Pulmonary artery endothelial cell (primary cell): ENCODE measurements at places on chromosomes 16 and 17. TPM values are rescaled to one million over a fixed set of nuclear protein-coding genes. Genes with fewer than 3 reads are reported as not detected.

Gene GPR139
- not detected in 2 replicates for total RNA-seq

Gene KRT32
- not detected in 2 replicates for total RNA-seq

Gene DNAAF1
- under 0.01 and 0.07 TPM in 2 replicates for total RNA-seq

DNA sequence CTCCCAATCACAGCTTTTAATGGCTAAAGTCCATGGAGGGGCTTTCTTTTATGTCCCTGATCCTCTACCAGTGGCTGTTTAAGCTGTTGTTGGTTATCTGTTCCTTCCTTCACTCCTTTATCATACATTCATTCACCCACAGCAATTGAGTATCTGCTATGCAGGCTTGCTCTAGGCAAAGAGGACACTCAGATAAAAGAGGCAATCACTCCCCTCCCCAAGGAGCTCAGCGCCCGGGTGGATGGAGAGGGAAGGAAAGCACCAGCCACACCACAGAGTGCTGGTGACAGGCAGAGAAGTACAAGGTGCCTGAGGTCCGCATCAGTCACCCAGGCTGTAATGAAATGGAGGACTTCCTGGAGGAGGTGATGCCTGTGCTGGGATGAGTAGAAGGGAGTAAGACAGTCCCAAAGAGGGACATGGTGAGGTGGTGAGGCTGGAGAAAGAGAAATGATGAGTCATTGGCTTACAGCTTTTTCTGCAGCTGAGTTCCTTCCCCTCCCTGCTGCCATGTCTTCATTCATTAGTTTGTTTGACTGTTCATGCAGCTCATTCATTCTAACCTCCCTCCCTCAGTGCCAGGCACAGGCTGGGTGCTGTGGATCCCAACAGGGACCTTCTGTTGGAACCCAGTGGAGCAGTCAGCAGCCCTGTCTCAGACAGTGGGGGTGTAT lies 12.8 kb upstream of the NGFR start:
- no peak for DNase-seq

GRCh38 chr16:66020046-66020445 lies 346.4 kb upstream of the CDH5 start:
- DNase-seq = no peak

DNA sequence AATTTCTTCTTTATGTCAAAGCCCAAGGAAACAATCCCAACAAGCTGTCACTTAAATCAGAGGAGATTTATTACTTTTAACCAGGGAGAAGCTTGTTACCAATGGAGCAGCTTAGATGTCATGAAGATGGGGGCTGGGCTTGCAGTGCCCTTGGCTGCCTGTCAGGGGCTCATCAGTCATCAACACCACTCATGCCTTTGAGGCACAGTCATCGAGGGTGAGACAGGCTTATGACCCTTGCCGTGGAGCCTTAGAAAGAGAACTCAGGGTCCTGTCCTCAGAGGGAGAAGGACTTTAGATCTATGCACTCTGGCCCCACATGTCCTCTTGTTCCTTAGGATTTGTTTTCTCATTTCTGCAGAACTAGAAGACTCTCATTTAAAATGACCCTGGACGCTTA lies 318.3 kb downstream of the CBLN1 start:
- DNase-seq = no peak

- DNase-seq = no peak
Measured at GRCh38 chr16:54422569-54422978, 136.0 kb upstream of the IRX3 start.

DNA sequence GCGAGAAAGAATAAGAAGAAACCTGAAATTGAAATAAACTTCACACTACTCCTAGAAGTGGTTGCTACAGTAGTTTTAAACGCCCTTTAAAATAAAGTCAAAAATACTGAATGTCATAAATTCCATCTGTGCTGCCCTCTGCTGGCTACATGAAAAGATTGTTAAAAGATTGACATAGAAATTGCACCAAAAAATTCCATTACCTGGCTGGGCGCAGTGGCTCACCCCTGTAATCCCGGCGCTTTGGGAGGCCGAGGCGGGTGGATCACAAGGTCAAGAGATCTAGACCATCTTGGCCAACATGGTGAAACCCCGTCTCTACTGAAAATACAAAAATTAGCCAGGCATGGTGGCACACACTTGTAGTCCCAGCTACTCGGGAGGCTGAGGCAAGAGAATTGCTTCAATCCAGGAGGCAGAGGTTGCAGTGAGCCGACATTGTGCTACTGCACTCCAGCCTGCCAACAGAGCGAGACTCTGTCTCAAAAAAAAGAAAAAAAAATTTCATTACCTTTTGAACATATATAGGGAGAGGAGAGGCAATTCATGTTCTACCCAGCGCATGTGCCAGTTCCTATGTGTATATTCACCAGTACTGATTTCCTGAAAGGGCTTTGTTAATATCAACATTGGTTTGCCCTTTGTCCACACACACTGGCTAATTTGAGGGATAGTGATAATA lies 36.5 kb downstream of the CYTH1 start:
- DNase-seq = no peak

GRCh38 chr17:40457369-40457768 lies 14.1 kb downstream of the IGFBP4 start:
- DNase-seq = no peak

- DNase-seq = no peak
Measured at GRCh38 chr16:726438-727290, at the start of the genes CCDC78 and HAGHL. Gene CCDC78, minus strand, starts transcription at chr16:726443. Its CDS starts 76 bp downstream, at chr16:726367. Gene HAGHL, plus strand, starts transcription at chr16:727106. Its CDS starts 404 bp downstream, at chr16:727510.
